ENCODE measurements at places on chromosomes 12 and 14.

DNA sequence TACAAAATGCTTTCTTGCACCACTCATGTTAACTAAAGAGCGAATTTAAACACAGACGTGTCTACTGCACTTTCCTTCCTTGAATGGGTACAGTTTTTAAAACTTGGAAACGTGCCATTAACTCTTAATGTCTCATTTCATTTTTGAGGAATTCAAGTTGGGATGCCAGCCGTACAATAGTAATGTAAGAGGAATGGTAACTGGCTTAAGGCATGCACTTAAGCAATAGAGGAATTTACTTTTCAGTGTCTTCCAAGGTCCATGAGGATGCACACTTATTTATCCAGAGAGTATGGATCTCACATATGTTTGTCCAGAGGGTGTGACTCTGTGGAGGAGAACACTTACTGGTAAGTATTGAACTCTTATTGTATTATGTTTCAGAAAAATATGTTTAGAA lies 52.9 kb downstream of the PPP4R4 start:
- no peak for DNase-seq

DNA sequence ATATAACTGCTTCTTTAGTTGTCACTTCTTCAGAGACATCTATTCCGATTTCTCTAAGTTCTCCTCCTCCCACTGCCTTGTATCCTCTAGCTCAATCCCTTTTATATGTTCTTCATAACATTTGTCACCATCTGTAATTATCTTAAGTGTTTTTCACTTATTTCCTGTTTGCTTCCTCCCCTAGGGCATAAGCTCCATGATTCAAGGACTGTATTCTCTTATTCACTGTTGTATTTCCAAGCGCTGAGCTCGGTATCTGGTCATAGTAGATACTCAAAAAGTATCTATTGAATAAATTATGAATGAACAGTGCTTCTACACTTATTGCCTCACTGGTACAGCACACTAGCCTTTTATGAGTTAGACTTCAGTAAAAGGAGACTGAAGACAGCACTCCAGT lies 109.0 kb upstream of the TMPO start:
- DNase-seq: no peak

- no peak for DNase-seq
Measured at GRCh38 chr14:69955855-69956845, 76.9 kb downstream of the SMOC1 start.

- no peak for DNase-seq
Measured at GRCh38 chr14:79528828-79529416, 682.4 kb downstream of the DIO2 start.

DNA sequence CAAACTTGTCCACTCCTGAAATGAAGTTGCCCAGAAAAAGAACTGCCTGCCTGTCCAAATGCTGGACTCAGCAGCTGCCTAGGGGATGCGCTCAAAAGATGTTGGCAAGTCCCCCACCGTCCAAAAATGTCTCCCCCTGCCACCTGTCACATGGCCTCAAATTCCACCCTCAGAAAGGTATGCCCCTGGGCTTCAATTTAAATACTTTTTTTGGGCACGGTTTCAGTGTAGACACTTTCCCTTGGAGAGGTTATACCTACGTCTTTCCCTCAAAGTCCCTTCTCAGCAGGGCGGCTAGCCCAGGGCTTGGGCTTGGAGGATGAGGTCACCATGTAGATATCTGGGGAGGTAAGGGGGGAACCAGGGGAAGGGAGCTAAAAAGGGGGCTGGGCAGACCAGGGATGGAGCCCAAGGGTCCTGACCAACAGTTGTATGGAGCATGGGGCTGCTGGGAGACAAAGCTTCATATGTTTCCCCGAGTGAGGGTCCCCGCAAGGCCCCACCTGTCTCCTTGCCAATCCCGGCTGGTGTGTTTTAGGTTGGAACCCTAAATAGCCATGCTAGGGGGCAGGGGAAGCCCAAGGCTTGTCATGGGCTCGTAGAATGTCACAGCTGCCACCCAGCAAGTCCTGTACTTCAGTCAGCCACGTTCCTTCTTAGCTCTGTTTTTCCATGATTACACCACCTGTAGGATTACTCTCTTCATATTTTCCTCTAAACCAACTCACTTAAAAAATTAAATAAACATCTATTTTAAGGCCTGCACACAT lies 131.2 kb upstream of the TBX3 start:
- no peak for DNase-seq

DNA sequence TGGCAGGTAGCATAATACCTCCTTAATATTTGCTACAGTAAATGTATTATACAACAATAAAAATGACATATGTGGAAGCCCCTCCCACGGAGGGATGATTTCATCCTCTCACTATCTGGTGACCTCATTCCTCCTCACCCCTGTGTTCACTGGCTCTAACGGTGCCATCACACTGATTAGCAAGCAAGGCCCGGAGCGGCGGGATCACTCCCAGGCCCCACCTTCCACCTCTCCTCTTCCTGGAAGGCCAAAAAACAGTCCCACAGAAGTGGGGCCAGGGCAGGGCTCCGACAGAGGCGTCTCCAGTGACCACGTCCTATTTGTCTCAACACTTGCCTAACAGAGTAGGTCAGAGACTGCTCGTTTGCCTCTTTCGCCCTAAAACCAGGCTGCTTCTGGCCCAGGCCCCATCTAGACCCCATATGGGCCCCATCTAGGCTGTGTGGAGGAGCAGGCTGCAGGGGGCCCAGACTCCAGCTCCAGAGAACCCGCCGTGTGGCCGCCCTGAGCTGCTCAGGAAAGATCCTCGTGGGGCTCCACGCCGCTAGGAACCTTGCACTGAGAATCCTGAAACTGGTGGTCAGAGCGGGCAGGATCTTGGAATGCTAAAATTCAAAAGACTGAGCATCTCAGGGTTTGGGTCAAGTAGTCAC lies 3.7 kb downstream of the SELPLG start:
- DNase-seq: peak; percentile 79

DNA sequence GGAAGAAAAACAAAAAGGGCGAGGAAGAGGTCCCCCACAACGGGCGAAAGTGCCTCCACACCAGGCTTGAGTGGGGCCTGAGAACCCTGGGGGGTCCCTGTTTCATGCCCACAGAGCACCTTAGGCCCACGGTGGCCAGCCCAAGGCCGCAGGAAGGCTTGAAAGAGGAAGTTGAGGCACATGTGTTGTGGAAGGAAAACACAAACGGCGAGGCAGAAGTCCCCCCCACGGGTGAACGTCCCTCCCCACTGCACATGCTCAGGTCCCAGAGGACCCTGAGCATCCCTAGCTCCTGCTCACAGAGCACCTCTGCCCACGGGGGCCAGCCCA lies 371.5 kb downstream of the ALG10 start:
- no peak for DNase-seq

GRCh38 chr12:29223956-29224543 lies 75.0 kb downstream of the FAR2 start:
- DNase-seq: no peak

- DNase-seq: no peak
Measured at GRCh38 chr12:53944209-53944608, 5.6 kb downstream of the HOXC13 start.

GRCh38 chr12:66724616-66725015 lies 45.7 kb upstream of the GRIP1 start:
- peak; percentile 3 for DNase-seq

DNA sequence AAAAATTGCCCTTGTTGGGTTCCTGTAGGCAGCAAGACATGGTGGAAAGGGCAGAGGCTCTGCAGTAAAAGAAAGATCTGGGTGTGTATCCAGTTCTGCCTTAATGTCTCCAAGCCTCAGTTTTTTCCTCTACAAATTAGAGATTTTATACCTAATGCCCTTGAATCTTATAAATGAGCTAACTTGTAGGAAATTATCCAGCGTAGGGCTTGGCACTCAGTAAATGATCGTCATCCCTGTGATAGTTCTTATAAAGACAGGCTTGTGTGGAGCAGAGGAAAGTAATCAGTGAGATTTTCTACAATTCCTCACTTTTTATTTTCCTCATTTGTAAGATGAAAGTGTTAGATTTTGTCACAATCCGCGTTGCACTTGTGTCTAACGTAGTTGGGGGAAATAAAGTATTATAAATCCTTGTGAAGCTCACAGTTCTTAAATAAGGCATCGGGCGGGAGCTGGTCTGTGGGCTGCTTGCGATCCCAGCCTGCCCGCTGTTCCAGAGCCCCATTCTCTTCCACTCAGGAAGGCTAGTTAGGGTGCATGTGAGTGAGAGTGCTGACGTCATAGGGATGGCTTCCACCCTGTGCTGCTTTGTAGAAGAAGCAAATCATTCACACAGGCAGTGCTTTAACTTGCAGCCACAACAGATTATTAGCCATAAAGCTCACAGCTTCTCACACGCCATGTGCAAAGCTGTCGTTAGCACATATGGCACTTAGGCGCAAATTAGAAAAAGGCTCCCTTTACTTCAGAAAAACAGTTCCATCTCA lies 87.6 kb downstream of the EML1 start:
- DNase-seq: no peak

GRCh38 chr12:22415342-22416309 lies 81.1 kb upstream of the ST8SIA1 start:
- no peak for DNase-seq

DNA sequence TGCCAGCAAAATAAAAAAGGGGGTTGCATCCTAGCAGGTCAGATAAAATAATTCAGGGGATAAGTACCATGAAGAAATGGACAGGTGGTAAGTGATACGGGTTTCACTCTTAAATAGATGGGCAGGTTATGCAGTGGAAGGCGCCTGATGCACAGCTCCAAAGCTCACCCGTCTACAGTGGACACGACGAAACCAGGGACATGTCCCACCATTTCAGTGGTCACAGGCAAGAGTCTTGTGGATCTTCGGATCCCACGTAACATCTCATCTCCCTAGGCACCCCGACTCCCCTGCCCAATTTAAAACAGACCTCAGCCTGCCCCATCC lies 60.5 kb downstream of the DDX51 start:
- DNase-seq: no peak

DNA sequence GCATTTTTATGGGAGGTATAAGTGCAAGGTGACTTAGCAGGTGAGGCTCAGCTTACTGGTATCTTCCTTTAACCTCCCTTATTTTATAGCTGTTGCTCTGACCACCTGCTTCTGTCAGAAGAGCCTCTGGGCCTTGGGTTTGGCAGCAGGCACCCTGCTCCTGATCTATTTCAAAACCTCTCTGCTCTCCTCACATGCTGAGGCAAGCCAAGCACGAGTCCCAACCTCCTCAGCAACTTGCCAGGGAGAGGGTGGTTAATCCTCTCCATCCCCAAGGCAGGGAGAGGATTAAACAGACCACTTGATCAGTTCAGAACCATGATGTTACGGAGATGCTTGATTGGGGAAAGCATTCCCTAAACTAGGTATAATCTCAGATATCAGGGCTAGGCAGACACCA lies 5.4 kb downstream of the PLEKHH1 start:
- DNase-seq: no peak

DNA sequence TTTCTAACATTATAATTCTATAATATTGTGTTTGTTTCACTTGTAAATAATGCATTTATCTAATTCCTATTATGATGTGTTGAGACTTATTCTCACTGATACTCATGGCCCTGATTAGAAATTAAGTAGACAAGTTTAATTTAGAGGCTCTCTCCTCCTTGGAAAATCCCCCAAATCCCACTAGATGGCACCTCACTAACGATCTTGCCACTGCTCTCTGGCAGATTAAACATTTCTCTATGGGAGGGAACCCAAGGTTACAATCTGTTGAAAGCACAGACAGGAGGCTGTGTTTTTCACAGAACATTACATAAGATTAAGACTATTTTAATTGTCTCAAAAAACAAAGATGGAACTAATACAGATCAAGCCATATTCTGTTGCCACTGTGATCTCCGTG lies 318.7 kb downstream of the LRFN5 start:
- no peak for DNase-seq

DNA sequence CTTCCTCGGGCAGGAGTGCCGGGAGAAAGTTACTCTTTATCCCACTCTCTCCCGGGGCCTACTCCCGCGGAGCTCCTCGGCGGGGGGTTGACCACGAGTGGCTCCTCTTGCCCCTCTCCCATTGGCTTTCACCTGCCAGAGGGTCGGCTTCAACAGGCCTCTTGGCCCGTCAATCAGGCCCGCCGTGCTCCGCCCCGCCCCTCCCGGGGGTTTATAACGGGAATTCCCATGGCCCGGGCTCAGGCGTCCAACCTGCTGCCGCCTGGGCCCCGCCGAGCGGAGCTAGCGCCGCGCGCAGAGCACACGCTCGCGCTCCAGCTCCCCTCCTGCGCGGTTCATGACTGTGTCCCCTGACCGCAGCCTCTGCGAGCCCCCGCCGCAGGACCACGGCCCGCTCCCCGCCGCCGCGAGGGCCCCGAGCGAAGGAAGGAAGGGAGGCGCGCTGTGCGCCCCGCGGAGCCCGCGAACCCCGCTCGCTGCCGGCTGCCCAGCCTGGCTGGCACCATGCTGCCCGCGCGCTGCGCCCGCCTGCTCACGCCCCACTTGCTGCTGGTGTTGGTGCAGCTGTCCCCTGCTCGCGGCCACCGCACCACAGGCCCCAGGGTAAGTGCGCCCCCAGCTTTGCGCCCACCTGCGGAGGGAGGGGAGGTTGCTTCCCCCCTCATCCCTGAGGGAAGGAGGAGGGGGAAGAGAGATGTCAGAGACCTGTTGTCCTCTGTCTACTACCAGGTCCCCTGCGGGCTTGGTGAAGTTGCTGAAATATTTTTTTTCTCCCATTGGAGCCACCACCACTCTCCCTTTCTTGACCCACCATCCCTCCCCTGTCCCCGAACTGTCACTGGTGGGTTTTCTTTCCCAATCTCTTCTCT lies at the start of gene SMOC1:
SMOC1 (plus strand) TSS at position 242 of the 869 bp plus-strand sequence; CDS start at position 505, 263 bp downstream.
- no peak for DNase-seq

DNA sequence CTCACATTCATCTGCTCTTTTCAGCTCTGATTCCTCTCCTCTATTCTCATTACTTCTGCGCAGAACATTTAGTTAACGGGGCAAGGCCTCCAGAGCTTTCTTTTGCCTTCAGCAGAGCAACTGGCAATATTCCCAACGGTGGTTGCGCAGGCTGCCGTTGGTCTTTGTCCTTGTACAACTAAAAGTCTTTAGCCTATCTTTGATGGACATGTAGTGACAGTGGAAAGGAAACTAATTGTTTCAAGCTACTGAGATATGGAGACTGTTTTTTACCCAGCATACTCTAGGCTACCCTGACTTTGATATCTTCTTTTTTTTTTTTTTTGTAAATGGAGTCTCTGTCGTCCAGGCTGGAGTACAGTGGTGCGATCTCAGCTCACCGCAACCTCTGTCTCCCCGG lies 12.6 kb downstream of the R3HDM2 start:
- DNase-seq: no peak

- DNase-seq: peak; percentile 81
Measured at GRCh38 chr12:47207340-47207717, 127.6 kb upstream of the AMIGO2 start.

- DNase-seq: no peak
Measured at GRCh38 chr14:31122098-31122611, 85.4 kb downstream of the HECTD1 start.

GRCh38 chr12:43988838-43989560 lies 153.1 kb downstream of the TMEM117 start:
- DNase-seq: no peak

GRCh38 chr12:72388322-72388721 lies 116.2 kb downstream of the TRHDE start:
- DNase-seq: no peak

- peak; percentile 76 for DNase-seq
Measured at GRCh38 chr12:54207539-54208294, 18.9 kb upstream of the SMUG1 start.

- DNase-seq: no peak
Measured at GRCh38 chr12:103139876-103140275, 182.4 kb downstream of the ASCL1 start.

- peak; percentile 45 for DNase-seq
Measured at GRCh38 chr12:110600254-110600653, 13.7 kb upstream of the TCTN1 start.

- no peak for DNase-seq
Measured at GRCh38 chr14:76967788-76968187, 60.7 kb downstream of the IRF2BPL start.
